Left cardiac atrium (tissue), 4 donors: ENCODE measurements at places on chromosomes 7 and 10. TPM values are rescaled to one million over a fixed set of nuclear protein-coding genes. Genes with fewer than 3 reads are reported as not detected.
A peak's percentile ranks its signal among the peaks of the same experiment; 100 is the strongest.

BET1 gene
- total RNA-seq = 17.1 TPM

C10orf62 gene
- not detected for total RNA-seq

GJD4 gene
- not detected for total RNA-seq

FAM20C gene
- 62.5 TPM for total RNA-seq

CDHR3 gene
- total RNA-seq = 2.9 TPM

NPSR1 gene
- total RNA-seq = not detected

FAM237B gene
- not detected for total RNA-seq

MSS51 gene
- 1.2 TPM for total RNA-seq

ABCB8 gene
- total RNA-seq = 21.6 TPM

HOGA1 gene
- 7.7 TPM for total RNA-seq

TMEM236 gene
- 0.94 TPM for total RNA-seq

GRCh38 chr7:85713171-85713570 is 526.3 kb upstream of the SEMA3D start:
- DNase-seq = no peak

DNA sequence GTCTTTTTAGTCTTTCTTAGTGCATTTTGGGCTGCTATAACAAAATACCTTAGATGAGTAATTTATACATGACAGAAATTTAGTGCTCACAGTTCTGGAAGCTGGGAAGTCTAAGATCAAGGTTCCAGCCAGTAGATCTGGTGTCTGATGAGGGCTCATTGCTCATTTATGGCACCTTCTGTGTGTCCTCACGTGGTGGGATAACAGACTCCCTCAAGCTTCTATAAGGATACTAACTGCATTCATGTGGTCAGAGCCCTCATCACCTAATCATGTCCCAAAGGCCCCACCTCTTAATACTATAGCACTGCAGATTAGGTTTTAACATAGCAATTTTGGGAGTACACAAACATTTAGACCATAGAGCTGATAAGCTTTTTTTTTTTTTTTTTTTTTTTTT is 80.4 kb downstream of the ZNRF2 start:
- DNase-seq = no peak

DNA sequence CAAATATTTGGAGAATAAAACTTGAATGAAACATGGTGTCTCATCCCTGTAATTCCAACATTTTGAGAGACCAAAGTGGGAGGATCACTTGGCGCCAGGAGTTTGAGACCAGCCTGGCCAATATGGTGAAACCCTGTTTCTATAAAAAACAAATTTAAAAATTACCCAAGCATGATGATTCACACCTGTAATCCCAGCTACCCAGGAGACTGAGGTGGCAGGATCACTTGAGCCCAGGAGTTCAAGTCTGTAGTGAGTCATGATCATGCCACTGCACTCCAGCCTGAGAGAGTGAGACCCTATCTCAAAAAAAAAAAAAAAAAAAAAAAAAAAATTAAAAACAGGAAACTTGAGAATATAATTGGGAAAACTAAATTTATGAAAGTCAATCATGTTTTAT is 481.1 kb downstream of the SEMA3D start:
- no peak for DNase-seq

DNA sequence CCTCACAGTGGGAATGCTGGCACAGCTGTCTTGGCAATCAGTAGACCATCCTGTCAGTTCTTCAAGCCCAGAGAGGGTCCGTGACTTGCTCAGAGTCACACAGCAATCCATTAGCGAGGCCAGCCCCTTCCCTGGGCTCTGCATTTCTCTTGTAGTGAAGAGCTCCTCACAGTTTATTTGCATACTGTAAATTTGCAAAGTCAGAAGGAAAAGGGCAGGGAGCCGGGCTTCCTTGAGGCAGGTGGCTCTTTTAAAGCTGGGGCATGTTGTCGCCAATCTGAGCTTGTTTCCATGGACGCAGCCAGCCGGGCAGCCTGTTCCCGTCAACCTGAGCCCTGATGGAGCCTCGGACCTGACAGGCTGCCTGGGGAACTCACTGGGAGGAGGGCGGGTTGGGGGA is 123.4 kb downstream of the CUX1 start:
- DNase-seq = no peak

DNA sequence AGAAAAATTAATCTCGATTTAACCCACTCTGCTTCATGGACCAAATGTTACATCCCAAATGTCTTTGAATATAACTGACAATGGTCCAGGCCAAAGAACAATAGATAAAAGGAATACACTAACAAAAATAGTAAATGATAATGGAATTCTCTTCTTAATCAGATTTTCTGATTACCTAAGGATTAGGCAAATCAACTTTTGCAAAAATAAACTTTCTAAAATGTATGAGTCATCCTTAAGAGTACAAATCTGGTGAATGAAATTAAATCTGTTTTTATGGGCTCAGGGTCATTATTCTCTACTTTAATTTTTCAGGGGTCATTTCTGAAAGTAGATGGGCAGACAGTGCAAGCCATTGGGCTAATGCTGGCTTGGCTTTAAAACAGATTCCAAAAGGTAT is 102.1 kb upstream of the FAM13C start:
- no peak for DNase-seq

- no peak for DNase-seq
These were observed 121.9 kb downstream of the STRA8 start for GRCh38 chr7:135355377-135356048.

DNA sequence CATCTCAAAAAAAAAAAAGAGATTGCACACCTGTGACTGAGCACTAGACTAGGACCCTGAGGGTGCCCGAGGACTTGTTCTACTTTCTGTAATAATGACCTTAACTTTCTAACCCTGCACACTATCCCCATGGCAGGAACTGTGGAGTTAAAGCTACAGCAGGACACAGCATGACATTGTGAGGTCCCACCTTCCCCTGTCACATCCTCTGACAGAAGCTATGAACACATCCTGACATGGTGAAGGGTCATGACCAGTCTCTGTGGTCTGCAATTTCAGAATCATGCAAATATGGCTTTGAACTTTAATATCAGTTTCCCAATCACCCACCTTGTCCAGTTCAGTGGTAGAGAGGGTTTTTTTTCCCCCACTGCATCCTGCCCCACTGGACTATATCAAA is 18.5 kb upstream of the SAR1A start:
- DNase-seq = no peak

- no peak for DNase-seq
These were observed 220.3 kb downstream of the HGF start for GRCh38 chr7:81549484-81550016.

GRCh38 chr7:31890198-31890597 is 180.0 kb downstream of the PDE1C start:
- DNase-seq = no peak

DNA sequence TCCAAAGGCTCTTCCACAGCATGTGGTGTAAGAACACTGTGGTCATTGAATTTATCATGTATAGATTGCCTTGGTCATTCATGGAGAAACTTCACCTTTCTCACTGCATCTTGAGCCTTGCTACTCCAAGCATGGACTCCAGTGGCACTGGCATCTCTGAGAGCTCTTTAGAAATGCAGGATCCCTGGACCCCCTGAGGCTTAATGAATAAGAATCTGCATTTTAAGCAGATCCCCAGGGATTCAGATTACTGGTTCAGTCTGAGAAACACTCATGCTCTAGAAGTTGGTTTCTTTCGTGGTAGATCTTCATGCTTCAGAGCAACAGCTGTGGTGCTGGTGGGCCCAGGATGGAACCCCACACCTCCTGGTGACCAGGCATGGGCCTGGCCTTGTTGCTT is 63.2 kb downstream of the CFAP58 start:
- DNase-seq = no peak

DNA sequence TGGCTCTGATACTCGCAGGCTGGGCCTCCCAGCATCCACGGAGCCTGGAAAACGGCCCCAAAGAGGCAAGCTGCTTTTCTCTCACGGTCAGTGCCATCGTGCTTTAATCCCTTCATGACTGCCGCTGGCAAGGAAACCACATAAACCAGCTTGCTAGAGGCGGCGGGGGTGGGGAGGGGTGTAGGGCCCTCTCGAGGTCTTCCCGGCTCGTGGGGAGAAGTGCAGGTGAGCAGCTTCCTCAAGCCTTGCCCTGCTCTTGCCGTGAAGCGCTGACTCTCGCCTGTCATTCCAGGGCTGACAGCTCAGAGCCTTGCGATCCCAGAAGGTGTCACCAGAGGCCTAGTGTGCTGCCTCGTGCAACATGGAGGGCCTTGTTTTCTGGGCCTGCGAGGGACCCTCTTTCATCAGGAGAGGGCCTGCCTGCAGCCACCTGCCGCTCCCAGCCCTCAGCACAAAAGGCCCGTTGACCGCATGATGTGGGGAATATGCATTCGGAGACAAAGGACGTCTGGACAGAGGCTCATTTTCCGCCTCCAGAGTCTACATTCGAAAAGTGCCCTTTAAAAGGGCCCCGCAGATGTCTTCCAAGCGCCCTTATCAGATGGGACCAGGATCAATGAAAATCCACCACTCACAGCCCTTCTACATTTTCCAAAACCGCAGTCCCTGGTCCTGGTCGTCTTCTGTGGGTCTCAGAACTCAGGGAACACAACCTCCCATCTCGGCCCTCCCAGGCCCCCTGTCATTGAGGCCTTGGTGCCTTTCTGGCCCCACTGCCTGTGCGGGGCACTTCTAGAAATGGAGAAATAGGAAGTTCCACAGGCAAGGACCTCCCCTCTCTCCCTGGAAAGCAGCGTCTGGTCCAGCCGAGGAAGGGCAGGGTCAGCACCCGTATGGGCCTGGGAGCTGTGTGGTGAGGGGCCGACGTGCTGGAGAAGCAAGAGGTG is 58.7 kb downstream of the ZRANB1 start:
- DNase-seq = peak; percentile 24

DNA sequence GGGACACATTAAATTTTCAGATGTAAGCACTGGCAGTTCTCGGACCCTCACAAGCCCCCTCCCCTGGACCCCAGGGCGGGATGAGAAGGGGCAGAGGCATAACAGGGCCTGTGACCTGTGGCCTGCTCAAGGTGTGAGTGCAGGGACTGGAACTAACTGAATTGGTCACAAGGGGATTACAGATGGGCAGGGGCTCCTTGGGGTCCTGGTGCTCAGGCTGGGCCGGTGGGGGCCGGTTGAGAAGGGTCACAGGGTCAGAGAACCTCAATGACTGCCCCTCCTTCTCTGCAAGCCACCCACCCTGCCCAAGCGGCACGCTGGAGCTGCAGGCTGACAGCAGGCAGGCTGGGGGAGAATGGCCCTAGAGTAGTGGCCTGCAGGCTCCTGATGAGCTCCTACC is 80.8 kb upstream of the PCBD1 start:
- DNase-seq = no peak

GRCh38 chr10:34507217-34507616 is 307.9 kb downstream of the PARD3 start:
- DNase-seq = no peak

GRCh38 chr10:36171953-36172940 is 530.2 kb upstream of the FZD8 start:
- DNase-seq = no peak

DNA sequence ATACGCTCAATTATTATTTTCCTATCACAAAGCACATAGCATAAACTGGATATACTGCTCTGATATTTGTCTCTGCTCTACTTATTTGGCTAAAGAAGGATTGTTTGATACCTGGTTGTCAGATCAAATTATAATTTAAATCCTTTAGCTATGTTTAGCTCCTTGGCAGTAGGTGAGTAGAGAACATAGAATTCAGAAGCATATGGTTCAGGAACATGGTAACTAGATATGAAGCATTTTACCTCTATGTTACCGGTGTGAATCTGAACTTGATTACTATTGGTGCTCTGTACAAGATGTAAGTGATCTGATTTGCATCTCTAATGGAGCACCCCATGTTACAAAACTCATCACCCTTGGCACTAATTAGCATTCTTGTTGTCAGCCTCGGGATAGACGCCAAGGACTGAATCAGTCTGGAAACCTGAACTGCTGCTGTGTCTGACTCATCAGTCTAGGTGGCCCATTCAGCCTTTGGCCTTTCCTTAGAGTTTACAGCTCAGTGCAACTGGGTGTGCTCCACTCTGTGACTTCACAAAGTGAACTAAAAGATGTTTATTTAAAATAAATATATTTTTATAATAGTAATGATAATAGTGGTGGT is 12.3 kb upstream of the MYPN start:
- peak; percentile 37 for DNase-seq

DNA sequence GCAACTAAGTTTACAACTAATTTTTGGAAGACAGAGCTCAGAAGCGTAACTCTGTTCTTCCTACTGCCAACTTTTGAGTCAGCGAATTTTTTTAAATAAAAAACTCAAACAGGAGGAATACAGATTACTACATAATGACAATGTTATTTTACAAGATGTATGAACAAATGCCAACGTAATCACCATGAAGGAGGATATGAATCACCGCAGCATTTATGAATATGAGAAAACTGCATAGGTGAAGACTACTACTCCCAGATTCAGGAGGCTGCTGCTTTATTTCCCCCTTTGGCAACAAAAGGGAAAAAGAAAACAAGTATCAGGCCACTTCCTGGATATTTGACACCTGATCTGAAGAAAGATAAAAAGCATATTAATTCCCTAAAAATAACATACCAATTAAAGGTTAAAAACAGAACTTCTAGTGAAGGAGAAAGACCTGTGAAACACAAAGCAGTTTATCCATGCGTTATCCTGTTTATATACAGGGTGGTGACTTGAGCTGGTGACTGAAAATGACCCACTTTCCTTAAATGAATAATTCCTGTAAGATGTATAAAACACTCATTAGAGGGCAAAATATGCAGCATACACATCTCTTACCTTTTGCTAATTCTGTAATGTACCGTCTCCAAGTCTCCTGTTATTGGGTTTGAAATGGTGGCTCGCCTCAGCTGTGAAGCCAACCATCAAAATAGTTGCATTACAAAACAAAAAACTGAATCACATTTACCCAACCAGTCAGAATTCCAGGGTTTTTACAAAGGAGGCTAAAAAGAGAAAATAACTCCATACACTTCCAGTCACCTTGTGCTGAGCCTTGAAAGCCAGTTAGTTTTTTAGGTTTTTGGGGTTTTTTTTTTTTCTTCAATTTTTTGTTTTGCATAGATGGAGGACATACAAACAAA is 52.0 kb downstream of the P4HA1 start:
- no peak for DNase-seq

GRCh38 chr10:108180878-108181277 is 1016.4 kb upstream of the SORCS1 start:
- no peak for DNase-seq

GRCh38 chr7:85714043-85714578 is 527.3 kb upstream of the SEMA3D start:
- no peak for DNase-seq

DNA sequence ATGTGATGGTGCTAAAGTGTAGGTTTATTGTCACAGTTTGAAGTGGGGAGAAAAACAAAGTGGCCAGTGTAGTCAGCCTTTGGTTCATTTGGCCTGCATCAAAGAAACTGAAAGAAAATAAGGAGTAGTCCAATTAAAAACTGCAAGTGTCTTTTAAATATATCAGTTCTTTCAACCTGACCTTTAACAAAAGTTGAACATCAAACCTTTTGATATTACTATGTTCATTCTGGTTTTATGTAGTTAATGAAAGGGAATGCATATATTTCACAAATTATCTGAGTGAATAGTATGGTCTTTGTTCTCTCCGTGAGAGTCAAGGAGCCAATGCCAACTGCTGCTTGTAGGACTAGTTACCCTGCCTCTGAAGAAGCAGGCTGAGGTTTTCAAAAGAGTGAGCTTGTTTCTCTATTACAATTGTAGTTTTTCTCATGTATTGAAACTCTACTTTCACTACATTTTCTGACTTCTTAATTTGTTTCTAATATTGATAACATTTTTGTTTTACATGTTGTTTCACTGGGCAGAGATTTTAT is 1160.8 kb upstream of the LRRTM3 start:
- no peak for DNase-seq

- DNase-seq = peak; percentile 55
These were observed 65.5 kb downstream of the PYROXD2 start for GRCh38 chr10:98349508-98349922.

GRCh38 chr7:43639858-43640491 is 57.1 kb downstream of the STK17A start:
- DNase-seq = peak; percentile 59
